AG04450 (cell line): ENCODE measurements at places on chromosomes 1 and 21. TPM values are rescaled to one million over a fixed set of nuclear protein-coding genes. Genes with fewer than 3 reads are reported as not detected.

DNA sequence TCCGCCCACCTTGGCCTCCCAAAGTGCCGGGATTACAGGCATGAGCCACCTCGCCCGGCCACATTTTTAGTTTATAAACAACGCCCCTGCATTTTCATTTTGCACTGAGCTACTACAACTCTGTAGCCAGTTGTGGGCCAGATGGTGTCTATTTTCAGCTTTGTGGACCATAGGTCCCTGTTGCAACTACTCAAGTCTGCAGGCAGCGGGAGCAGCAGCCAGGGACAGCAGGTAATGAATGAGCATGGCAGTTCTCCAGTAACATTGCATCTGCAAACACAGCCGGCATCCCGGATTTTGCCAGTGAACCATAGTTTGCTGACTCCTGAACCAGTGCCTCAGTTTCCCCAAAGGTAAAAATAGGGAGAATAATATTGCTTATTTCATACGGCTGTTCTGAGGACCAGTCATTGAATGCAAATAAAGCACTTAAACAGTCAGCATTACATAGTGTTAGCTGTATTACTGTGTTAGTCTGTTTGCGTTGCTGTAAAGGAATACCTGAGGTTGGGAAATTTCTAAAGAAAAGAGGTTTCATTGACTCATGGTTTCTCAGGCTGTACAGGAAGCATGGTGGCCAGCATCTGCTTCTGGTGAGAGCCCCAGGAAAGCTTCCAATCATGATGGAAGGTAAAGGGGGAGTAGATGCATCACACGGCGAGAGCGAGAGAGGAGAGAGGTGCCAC, 65.5 kb upstream of the SLC45A1 start:
- no peak for DNase-seq

DNA sequence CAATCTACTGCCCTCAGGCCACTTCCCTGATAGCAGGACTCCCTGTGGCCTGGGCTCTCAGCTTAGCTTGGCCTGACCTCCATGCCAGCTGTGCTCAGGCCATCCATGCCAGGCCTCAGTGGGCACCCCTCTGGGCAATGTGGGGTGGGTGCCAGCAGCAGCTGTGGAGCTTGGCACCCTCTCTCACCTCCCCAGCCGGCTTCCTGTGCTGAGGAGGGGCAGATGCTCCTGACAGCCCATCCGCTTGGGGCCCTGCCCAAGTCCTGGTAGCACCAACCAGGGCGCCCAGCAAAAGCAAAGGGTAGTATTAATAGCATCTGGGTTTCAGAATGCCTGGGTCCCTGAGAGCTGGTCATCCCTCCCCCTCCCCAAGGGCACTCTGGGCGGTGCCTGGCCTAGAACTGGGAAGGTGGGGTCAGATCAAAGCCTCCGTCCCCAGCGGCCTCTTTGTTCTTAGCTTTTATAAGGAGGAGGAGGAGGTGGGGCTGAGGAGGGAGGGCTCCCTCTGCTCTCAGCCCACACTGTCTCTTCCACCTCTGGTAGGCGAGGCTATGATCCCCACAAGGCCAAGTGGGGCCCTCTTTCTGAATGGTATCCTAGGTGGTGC, 6.1 kb downstream of the EFNA4 start:
- DNase-seq: no peak

- DNase-seq: no peak
Measured at GRCh38 chr1:152502496-152503180, 8.0 kb upstream of the LCE5A start.

- DNase-seq: no peak
Measured at GRCh38 chr1:67110352-67110751, 24.4 kb downstream of the C1orf141 start.

DNA sequence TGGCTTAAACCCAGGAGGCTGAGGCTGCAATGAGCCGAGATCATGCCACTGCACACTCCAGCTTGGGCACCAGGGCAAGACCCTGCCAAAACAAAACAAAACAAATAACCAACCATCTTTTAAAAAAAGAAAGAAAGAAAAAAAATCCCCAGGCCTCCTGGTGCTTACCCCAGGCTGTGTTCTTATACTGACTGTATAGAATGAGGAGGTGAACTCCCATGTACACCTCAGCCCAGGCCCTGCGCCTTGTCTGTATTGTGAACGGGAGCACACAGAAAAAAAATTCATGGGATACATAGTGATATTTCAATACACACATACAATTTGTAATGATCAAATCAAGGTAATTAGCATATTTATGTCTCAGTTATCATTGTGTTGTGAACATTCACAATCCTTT, 14.1 kb downstream of the RPL5 start:
- DNase-seq: no peak

- no peak for DNase-seq
Measured at GRCh38 chr1:162844153-162844552, 16.8 kb downstream of the CCDC190 start.

- DNase-seq: no peak
Measured at GRCh38 chr1:37261129-37261528, 213.3 kb upstream of the ZC3H12A start.

DNA sequence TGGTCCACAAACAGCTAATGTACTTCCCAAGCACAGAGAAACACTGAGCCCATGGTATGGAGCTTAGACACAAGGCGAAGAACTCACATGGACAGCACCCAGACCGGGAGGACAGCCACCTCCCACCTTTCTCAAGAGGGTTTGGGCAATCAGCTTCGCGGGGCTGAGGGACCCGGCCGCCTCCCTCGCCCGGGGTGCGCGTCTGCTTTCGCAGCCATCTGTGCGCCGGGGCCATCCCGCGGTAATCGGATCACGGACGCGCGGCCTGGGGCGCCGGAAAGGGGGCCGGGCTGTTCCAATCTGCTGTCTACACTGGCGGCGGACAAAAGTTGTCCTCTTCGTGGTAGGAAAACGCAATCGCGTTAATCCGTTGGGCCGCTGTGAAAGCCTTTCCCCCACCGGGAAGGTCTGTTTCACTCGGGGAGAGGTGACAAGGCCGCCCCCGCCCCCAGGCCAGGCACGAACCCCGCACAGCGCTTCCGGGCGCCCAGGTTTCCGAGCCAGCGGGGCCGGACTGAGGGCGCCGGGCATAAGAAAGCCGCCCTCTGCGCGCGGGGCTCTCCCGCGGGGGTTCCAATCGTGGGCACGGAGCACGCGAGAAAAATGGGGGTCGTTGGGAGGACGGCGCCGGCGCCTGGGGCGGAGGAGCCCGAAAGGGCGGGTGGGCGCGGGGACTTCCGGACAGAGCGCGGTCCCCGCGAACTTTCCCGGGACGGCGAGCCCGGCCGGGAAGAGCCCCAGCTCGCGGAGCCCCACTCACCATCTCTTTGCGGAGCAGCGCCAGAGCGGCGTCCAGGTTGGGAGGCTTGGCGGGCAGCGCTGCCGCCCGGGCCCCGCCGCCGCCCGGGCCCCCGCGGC, 664 bp downstream of the FAM89A start:
- no peak for DNase-seq

- DNase-seq: no peak
Measured at GRCh38 chr1:36070349-36070748, 13.5 kb upstream of the TEKT2 start.

DNA sequence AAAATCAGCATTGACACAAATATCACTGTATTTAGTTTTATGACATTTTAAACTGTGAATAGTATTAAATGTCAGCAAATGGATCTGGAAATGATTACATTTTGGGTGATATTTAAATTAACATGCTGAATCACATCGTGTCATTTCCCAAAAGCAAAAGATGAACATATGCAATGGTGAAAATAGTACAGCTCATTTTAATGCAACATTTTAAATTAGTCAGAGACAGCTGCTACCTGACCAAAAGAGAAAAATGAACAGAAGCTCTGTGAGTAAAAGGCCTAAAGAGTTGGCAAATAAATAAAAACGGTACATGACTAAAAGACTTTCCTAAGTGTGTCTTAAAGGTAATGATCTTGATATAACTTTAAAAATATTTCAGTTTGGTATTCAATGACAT, 86.0 kb upstream of the GNG4 start:
- DNase-seq: no peak

- no peak for DNase-seq
Measured at GRCh38 chr1:180232521-180233043, 2.5 kb downstream of the LHX4 start.

GRCh38 chr21:34510148-34511142, 1.6 kb downstream of the KCNE1 start:
- no peak for DNase-seq

LAX1 gene
- polyA plus RNA-seq: not detected in 2 replicates

COL11A1 gene
- polyA plus RNA-seq: 8.2 and 8.3 TPM in 2 replicates

PTPN7 gene
- not detected in 2 replicates for polyA plus RNA-seq

LINGO4 gene
- polyA plus RNA-seq: not detected in 2 replicates
